ENCODE measurements at places on chromosomes 11 and 22.

DNA sequence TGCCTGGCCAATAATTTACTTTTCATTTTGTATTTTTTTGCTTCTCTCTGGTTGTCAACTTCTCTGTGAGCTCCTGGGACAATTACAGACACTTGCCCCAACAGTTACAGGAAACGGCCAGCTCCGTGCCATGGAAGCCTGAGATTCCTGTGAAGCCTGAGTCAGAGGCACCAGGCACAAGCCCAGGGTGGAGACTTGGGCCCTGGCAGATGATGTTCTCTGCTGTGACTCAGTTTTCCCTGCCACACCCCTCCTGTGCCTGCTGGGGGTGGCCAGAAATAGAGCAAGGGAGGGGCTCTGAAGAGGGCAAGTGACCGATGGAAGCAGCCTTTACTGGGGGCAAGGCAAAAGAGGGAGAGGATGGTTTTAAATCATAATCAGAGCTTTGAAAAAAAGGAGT, 4.9 kb downstream of the ATP5MGL start:
- DNase-seq: no peak

DNA sequence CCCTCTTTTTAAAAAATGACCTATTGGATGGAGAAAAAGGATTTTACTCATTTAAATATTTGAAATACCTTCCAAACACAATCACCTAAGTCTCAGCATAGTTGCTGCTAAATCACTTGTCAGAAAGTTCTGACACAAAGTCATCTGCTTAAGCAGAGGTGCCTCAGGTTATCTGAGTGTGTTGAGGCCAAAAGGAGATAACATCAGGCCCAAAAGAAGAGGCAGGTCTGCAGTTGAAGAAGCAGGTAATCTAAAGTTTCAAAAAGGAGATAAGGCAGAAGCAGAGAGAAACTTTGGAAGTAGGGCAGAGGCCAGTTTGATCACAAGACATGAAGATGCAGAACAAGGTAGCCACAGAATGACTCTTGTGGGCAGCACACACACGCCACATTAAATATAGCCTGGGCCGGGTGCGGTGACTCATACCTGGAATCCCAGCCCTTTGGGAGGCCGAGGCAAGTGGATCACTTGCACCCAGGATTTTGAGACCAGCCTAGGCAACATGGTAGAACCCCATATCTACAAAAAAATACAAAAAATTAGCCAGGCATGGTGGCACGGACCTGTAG, 175.7 kb upstream of the API5 start:
- no peak for DNase-seq

DNA sequence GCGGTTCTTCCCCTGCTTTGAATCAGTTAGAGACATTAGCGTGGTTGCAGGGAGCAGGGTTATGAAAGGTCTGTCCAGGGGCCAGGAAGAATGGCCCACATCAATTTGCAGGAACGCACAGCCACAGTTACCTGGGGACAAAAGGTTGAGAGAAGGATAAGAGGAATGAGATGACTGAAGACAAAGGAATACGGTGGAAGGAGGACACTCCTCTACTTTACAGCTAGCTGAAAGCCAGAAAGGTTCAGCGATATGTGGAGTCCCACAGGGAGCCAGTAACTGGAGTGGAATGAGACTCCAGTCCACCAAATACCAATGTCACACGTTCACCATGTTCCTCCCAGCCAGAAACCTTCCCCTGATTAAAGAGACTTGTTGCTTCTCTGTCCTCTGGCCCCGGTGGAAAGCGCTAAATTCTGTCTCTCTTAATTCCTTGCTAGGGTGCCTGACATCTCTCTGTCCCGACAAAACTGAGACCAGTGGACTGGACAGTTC, 10.7 kb downstream of the XNDC1N start:
- DNase-seq: no peak

- DNase-seq: no peak
Observed at GRCh38 chr11:13298765-13299164, 21.2 kb downstream of the BMAL1 start.

GRCh38 chr11:60887556-60887955, 18.8 kb downstream of the PRPF19 start:
- DNase-seq: peak; percentile 24

GRCh38 chr11:14643697-14644225, at the start of gene PDE3B:
TSS of gene PDE3B (plus strand) at chr11:14643804. CDS start at chr11:14644076, 272 bp downstream.
- peak; percentile 50 for DNase-seq
